Iris pigment epithelial cell (primary cell): ENCODE measurements at places on chromosomes 2 and 18.
A peak's percentile ranks its signal among the peaks of the same experiment; 100 is the strongest.

DNA sequence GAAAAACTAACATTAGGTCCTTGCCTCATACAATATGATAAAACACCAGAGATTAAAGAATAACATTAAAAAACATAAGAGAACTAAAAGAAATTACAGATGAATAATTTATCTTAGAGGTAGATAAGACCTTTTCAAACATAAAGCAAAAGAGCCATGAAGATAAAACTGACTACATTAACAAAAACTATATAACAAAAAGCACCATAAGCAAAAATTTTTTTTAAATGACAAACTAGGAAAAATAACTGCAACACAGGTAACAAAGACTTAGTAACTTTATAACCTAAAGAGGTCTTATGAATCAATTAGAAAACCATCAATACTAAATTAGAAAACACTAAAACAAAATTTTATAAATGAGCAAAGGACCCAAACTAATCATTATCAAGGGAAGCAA, 16.3 kb upstream of the SERTAD2 start:
- no peak for DNase-seq

- DNase-seq: no peak
Observed at GRCh38 chr2:74093426-74093825, 54.3 kb downstream of the BOLA3 start.

DNA sequence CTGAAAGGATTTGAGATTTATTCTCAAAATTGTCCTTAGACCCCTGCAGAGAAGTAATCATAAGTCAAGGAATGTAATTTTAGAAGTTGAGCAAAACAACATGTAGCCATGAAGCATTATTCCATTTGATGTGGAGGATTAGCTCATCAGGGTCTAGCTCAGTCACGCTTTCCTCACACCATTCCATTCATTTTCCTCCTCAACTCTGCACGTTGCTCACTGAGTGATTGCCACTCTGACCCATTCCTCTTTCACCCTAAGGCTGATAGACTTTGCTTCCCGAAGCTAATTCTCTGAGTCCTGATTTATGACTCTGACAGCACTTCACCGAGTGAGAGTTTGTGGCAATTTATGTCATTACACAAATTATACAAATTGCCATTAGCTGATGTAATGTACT, 820.6 kb upstream of the PIK3C3 start:
- no peak for DNase-seq

GRCh38 chr2:173828189-173829142, 136.7 kb downstream of the SP3 start:
- DNase-seq: peak; percentile 23

- DNase-seq: no peak
Observed at GRCh38 chr18:57533868-57534510, 52.5 kb downstream of the FECH start.

DNA sequence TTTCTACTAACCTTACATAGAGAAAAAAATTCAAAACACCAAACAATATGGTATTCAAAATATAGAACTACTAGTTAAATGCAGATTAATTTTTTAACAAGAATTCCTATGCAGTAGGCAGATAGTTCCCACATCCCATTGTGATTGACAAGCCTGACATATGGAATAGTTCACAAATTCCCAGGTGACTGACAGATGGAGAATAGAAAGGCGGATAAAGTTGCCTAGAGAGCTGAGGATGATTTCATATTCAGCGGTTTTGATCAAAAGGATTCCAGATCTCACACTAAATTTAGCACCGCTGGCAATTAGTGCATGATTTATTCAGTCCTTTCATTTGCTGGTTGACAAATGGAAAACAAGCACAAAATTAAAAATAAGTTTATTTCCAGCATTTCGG, 733.7 kb upstream of the POU3F3 start:
- no peak for DNase-seq

- peak; percentile 59 for DNase-seq
Observed at GRCh38 chr2:37377187-37377532, 32.7 kb downstream of the QPCT start.
